ENCODE measurements at places on chromosomes 1 and 21.

GRCh38 chr1:162380061-162380846, 1.3 kb upstream of the C1orf226 start:
- no peak for DNase-seq

GRCh38 chr1:37883671-37884070, 24.3 kb upstream of the MTF1 start:
- no peak for DNase-seq

DNA sequence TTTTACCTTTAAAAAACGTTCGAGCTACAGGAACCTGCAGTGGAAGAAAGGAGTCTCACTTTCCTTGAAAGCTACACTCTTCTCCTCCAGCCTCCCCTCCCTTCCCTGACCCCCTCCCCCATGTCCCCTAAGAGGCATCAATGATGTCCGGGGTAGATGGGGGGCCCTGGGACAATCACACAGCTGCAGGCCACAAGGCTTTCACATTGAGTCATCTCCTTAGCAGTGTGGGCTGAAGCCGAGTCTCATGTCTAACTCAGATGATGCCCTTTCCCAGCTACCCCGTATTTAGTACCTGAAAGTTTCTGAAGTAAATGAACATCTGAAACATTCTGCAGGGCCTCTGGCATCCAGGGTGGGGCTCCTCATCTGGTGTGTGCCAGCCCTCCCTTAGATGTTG, 6.3 kb upstream of the GPR25 start:
- DNase-seq, result no peak

DNA sequence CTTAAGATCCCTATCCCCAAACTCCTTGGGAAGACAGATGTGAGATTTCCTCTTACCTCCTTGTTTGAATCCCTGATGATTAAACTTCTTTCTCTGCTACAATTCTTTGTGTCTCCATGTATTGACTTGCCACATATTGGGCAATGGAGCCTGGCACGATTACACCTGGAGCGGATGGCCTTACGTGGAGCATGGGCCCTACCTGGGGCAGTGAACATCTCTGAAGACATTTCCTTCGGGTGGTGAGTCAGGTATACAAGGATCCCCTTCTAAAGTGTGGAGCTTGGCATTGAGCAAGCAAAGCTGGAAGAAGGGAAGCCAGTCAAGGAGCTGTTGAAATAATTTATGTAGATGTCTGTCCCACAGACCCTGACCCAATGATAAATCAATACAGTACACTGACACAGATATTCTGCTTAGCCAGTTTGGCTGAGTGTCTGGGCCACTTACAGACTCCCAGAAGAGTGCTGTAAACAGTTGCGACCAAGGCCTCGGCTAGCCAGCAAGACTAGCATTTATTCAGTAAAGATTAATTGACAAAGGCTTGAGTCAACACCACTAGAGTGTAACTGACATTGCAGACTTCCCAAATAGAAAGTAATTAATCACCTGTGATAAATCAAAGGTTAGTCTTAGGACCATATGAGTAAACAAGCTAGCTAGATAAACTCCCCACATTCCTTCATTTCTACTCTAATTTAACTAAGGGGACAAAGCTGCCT, 83.1 kb upstream of the KCNK1 start:
- DNase-seq, result no peak

- no peak for DNase-seq
Measured at GRCh38 chr1:210250998-210251679, 18.5 kb downstream of the SERTAD4 start.

DNA sequence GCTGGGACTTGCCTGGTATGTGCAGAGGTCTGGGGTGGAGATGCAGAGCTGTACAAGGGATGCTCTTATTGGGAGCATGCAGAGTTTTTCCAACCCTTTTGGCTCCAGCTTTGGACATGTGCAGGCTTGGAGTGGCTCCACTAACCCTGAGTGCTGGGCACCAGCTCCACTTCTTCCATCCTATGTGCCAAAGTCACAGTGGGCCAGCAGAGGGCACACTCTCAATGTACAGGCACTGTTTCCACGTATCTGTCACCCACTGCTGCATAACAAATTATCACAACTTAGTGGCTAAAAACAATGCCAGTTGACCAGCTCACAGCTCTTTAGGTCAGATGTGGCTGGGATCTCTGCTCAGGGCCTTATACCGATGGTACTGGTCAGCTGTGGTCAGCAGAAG, 631.8 kb downstream of the AJAP1 start:
- DNase-seq, result no peak

GRCh38 chr1:229856009-229856650, 210.9 kb upstream of the GALNT2 start:
- no peak for DNase-seq

GRCh38 chr1:200890818-200891773, 3.6 kb upstream of the INAVA start:
- DNase-seq, result peak; percentile 5

- DNase-seq, result no peak
Measured at GRCh38 chr1:201887116-201887866, 1.4 kb upstream of the SHISA4 start.

DNA sequence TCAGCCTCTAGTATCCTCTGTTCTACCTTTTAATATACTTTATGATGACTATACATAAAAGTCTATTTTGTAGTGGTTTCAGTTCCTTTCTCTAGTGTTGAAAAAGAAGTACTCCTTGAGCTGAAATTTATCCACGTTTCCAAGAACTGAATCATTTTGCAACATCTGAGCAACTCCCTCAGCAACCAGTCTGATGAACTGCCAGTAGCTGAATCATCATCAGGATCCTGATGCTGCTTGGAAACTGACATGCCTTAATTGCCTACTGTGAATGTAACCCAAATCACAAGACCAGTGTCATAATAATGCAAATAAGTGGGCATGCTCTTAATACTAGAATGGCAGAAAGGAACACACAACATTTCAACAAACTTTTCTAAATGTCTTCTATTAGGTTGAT, 103.3 kb downstream of the CYYR1 start:
- peak; percentile 84 for DNase-seq

DNA sequence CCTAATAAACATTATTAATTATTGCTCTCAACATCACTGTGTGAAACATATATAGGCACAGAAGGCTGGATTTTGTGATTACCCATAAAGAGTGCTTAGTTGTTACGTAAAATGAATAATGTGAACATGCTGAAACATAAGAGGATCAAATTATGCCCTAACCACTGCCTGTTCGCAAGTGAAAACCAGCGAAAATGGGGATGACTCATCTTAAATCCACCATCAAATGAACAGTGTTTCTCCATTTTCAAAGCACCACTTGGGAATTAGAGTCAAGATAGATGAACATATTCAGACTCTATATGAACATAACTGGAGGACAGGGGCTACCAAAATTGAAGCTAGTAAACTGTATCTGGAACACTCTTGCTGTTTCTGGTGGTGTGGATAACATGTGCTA, 386.2 kb downstream of the HHIPL2 start:
- no peak for DNase-seq

DNA sequence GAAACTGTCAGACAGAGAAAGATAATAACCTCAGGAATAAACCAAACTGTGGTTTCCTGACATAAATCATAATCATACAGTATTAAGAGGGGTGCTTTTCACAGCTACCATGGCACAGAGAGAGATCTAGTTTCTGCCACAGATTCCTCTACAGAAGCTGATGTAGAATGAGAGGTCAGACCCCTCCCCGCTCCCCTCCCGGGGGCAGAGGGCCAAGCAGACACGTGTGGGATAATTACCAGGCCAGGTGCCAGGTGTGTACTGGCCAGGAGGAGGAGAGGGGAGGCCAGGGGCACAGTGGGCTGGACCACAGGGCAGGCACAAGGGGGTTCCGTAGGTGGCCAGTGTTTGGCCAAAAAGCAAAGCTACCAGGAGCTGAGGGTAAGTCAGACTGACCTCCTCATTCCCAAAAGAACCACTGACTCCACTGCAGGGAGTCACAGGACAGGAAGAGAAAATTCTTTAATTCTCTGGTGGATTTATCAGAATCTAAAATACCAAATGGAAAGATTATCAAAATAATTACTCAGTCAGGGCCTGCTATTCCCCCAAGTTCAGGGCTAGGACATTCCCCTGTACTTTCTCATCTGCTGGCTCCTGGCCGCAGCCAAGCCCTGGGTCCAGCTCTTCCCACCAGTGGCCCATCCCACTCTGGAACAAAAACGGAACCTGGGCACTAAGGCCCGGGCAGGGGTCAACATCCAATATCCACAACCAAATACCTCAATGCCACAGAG, 30.0 kb downstream of the C2CD2 start:
- no peak for DNase-seq

- no peak for DNase-seq
Measured at GRCh38 chr1:9618909-9619679, 30.4 kb downstream of the TMEM201 start.

DNA sequence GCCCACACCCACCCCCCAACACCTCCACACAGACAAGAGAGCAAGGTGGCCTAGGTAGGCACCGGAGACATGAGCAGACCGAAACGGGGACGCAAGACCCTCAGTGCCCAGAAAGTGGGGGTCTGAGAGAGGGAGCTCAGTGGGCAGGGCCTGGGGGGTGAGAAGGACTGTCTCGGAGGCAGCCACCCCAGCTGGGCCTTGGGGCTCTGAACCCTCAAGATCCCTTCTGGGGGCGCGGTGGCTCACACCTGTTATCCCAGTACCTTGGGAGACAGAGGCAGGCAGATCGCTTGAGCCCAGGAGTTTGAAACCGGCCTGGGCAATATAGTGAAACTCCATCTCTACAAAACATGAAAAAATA, 9.1 kb upstream of the GNB1 start:
- no peak for DNase-seq

- no peak for DNase-seq
Measured at GRCh38 chr1:20137055-20137454, 2.1 kb upstream of the PLA2G2F start.

DNA sequence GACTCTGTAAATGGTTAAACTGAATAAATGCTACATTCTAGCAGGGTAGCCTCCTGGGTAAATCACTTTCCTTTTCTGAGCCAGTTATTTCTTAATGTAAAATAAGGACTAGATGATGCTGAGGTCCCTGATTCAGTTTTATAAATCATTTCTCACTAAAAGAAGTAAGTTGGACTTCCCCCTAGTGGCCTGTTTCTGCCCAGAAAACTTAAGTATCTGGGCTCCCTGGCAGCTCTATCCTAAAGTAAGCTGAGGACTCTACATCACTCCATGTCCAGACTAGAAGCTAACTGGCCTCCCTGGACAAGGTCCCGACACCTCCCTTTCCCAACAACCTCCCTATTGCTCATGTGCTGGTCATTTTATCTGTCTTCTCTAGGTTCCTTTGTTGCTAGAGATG, 3.0 kb downstream of the GPN2 start:
- DNase-seq, result no peak

- DNase-seq, result no peak
Measured at GRCh38 chr1:106619827-106620134, 436.7 kb upstream of the PRMT6 start.

- DNase-seq, result no peak
Measured at GRCh38 chr1:47582891-47583608, 145.2 kb downstream of the FOXD2 start.

DNA sequence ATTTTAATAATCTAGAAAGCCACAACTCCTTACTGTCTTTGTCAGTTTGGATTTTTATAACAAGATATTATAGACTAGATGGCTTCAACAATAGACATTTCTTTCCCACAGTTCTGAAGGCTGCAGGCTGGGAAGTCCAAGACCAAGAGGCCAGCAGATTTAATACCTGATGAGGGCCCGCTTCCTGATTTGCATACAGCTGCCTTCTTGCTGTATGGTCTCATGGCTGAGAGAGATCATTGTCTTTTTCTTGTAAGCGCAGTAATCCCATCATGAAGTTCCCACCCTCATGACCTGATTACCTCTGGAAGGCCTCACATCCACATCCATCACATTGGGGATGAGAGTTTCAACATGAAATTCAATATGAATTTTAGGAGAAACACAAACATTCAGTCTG, 9.8 kb downstream of the RPS6KC1 start:
- DNase-seq, result no peak

GRCh38 chr1:180555411-180555810, 3.4 kb upstream of the OVAAL start:
- no peak for DNase-seq

GRCh38 chr21:29904359-29905282, 35.2 kb downstream of the GRIK1 start:
- DNase-seq, result no peak

- DNase-seq, result no peak
Measured at GRCh38 chr1:212141404-212141803, 105.9 kb downstream of the DTL start.

DNA sequence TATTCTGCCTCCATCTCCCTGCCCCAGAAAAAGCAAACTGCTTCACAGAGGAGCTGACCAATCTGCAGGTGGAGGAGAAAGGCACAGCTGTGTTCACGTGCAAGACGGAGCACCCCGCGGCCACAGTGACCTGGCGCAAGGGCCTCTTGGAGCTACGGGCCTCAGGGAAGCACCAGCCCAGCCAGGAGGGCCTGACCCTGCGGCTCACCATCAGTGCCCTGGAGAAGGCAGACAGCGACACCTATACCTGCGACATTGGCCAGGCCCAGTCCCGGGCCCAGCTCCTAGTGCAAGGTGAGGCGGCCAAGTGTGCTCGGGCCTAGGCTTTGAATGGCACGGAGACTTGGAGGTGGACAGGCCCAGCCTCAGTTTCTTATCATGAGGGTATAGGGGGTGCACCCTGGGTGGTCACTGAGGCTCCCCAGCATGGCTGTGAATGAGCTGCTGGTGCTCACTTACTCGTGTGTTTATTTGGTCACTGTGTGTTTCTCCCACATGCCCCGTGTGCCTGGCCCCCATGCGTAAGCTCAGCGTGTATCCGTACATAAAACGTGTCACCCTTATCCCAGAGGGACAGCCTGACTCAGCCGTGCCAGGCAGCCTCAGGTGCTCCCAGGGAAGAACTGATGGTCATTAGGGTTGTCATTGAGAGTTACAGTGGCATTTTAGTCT, 75.8 kb downstream of the OBSCN start:
- DNase-seq, result no peak

- no peak for DNase-seq
Measured at GRCh38 chr1:11676386-11677103, 4.4 kb downstream of the MAD2L2 start.

DNA sequence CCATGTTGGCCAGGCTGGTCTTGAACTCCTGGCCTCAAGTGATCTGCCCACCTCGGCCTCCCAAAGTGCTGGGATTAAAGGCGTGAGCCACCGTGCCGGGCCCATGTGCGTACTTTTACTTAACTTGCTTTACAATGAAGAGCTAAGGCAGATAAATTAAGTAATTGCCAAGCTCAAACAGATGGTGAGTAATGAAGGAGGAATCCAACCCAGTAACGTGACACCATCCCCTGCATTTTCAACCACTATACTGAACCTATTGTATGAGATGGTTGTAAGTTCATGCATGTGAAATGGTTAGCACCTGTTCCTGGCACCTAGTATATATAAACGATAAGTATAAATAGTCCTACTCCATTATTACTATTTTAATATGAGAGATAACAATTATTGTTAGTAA, 588.0 kb upstream of the BEND5 start:
- no peak for DNase-seq

- DNase-seq, result no peak
Measured at GRCh38 chr1:21590126-21590880, 78.9 kb downstream of the RAP1GAP start.

GRCh38 chr1:114107474-114108435, 45.9 kb downstream of the SYT6 start:
- DNase-seq, result no peak

GRCh38 chr1:23594149-23594907, 35.0 kb upstream of the ID3 start:
- DNase-seq, result no peak

- no peak for DNase-seq
Measured at GRCh38 chr1:110214454-110215404, 4.6 kb downstream of the KCNC4 start.

All from GM04503 (cell line).